Gastroesophageal sphincter (tissue), 4 donors: ENCODE measurements at places on chromosomes 11 and 22. TPM values are rescaled to one million over a fixed set of nuclear protein-coding genes. Genes with fewer than 3 reads are reported as not detected.
A peak's percentile ranks its signal among the peaks of the same experiment; 100 is the strongest.

GRCh38 chr11:211295-211694 lies 3.8 kb downstream of the RIC8A start:
- H3K36me3 ChIP-seq: peaks cover 69% of the 10 kb centered on the region
- H3K4me3 ChIP-seq: no peak overlapping the region
- peaks cover 21% of the 10 kb centered on the region for H3K4me1 ChIP-seq
- ATAC-seq: no peak
- no peak overlapping the region for H3K27ac ChIP-seq

- H3K4me3 ChIP-seq: no peak overlapping the region
- no peaks in the 10 kb centered on the region for H3K36me3 ChIP-seq
Measured at GRCh38 chr11:99240192-99241030, 219.7 kb downstream of the CNTN5 start.

GRCh38 chr11:134945993-134946392 lies 534.0 kb upstream of the B3GAT1 start:
- no peak for ATAC-seq
- H3K4me3 ChIP-seq: no peak overlapping the region
- no peaks in the 10 kb centered on the region for H3K4me1 ChIP-seq

DNA sequence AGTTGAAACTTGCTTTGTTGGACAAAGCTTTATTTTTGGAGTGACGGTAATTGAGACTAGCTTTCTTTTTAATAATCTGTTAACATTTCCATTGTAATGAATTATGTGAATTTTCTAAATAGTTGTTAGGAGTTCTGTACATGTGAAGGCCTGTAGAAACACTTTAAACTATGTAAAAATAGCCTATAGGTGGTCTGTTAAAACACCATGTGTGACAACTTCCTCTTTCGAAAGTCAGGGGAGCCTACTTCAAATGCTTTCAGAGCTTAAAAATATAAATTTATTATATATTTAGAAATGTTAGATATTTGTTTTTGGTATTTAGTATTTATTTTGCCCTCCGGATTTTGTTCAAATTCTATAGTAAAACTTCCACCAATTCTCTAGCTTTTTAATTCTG lies 28.7 kb downstream of the DDIAS start:
- H3K27me3 ChIP-seq: no peaks in the 10 kb centered on the region
- no peak overlapping the region for H3K27ac ChIP-seq
- H3K4me3 ChIP-seq: no peak overlapping the region
- H3K4me1 ChIP-seq: no peaks in the 10 kb centered on the region
- H3K36me3 ChIP-seq: no peaks in the 10 kb centered on the region

- no peak overlapping the region for H3K27ac ChIP-seq
- no peak overlapping the region for H3K4me3 ChIP-seq
- H3K36me3 ChIP-seq: peaks cover 28% of the 10 kb centered on the region
- no peaks in the 10 kb centered on the region for H3K27me3 ChIP-seq
- H3K4me1 ChIP-seq: no peaks in the 10 kb centered on the region
Measured at GRCh38 chr11:118497831-118498230, 29.4 kb upstream of the TTC36 start.

GRCh38 chr11:69808667-69809086 lies 10.5 kb downstream of the FGF3 start:
- no peak for ATAC-seq
- H3K4me3 ChIP-seq: no peak overlapping the region
- no peak overlapping the region for H3K27ac ChIP-seq
- no peaks in the 10 kb centered on the region for H3K4me1 ChIP-seq
- no peaks in the 10 kb centered on the region for H3K36me3 ChIP-seq

DNA sequence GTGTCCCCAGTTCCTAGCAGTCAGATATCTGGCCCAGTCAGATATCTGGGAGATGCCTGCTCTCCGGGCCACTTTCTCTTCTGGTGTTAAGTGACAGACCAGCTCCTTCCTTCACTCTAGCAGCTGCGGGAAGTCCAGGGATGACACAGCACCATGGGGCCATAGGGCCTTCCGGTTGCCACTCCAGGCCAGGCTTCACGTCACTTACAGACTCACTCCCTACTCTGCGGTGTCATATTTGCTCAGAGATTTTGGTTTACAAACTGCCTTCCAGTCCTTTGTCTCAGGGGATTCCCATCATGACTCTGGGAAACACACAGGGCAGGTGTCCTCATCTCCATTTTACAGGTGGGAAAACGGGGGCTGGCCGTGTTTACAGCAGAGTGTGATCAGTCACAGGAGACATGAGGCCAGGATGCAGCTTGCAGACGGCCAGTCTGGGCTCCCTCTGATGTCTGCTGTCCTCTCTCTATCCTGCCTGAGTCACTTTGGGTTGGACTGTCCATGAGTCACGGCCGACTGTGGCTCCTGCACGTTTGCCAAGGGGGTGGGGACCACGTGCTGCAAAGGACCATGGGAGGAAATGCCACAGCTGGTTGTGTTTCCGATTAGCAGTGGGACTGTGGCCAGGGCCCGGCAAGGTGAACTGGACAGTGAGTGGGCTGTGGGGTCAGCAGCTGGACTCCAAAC lies 8.2 kb upstream of the TBC1D22A start:
- H3K4me3 ChIP-seq: no peak overlapping the region
- peak overlapping the region; percentile 73 for H3K27ac ChIP-seq
- H3K36me3 ChIP-seq: no peaks in the 10 kb centered on the region
- peaks cover 37% of the 10 kb centered on the region for H3K4me1 ChIP-seq
- H3K27me3 ChIP-seq: peaks cover 33% of the 10 kb centered on the region

Gene LIF
- total RNA-seq: 0.58 TPM

Gene MFNG
- total RNA-seq: 13.1 TPM

DNA sequence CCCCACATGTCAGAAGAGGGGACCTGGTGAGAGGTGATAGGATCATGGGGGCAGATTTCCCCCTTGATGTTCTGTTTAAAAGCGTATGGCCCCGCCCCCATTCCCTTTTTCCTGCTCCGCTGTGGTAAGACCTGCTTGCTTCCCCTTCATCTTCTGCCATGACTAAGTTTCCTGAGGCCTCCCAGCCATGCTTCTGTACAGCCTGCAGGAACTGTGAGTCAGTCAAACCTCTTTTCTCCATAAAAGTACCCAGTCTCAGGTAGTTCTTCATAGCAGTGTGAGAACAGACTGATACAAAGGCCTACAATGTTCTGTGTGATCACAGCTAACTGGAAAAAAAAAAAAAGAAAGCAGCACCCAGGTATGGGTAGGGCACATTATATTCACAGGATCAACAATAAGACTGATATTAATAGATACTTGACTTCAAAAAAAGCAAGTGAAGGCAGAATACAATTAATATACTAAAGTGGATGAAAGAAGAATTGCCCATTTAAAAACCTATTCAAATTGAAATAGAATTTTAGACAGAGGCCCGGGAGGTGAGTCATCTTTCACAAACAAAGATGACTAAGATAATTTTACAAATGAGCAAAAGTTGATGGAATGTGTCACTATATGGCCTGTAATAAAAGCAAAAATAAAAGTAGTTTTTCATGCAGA lies 1.7 kb upstream of the OR52K1 start:
- ATAC-seq: no peak
- H3K27ac ChIP-seq: no peak overlapping the region
- no peaks in the 10 kb centered on the region for H3K36me3 ChIP-seq

Gene GLB1L3
- not detected for total RNA-seq

DNA sequence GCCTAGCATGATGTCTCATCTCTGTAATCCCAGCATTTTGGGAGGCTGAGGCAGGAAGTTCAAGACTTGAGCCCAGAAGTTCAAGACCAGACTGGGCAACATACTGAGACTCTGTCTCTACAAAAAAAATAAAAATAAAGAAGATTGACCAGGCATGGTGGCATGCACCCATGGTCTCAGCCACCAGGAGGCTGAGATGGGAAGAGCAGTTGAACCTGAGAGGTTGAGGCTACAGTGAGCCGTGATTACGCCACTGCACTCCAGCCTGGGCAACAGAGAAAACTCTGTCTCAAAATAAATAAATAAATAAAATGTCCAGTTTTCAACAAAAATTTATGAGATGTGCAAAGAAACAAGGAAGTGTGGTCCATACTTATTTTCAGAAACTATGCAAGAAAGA lies 28.3 kb downstream of the EFCAB6 start:
- no peak for ATAC-seq
- no peaks in the 10 kb centered on the region for H3K36me3 ChIP-seq
- no peaks in the 10 kb centered on the region for H3K27me3 ChIP-seq
- H3K27ac ChIP-seq: no peak overlapping the region

Gene MAPK8IP2
- 3.7 TPM for total RNA-seq

Gene VSIG10L2
- total RNA-seq: not detected

DNA sequence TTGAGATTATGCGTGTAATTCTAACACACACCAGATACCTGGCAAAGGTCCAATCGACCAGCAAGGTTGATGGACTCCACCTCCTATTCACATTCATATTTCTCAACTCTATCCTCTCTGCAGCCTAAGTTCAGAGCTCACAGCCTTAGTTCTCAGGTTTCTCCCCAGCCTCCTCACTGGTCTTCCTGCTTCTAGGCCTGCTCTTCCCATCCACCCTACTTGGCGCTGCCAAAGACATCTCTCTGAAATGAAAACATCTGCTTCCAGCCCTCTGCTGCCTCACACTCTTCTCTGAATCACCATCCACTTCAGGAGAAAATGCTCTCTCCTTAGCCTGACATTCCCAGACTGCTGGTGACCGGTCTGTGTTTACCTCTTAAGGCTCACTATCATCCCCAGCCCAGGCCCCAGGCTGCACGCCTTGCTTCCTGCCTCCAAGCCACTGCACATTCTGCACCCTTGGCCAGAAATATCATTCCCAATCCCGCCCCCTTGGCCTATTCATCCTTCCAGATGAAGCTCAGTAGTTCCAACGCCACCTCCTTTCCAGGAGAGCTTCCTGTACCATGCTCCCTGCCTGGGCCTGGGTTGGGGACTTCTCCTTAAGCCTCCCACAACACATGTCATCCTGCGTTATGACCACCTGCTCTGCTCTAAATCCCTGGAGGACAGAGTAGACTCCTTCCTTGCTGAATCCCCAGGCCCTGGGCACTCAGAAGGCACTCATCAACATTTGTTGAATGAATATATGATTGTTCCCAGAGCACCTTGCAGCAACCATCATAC lies 3.5 kb downstream of the ARRB1 start:
- H3K27ac ChIP-seq: peak overlapping the region; percentile 52
- H3K4me1 ChIP-seq: peaks cover 70% of the 10 kb centered on the region
- no peaks in the 10 kb centered on the region for H3K36me3 ChIP-seq

Gene PHOX2A
- not detected for total RNA-seq

DNA sequence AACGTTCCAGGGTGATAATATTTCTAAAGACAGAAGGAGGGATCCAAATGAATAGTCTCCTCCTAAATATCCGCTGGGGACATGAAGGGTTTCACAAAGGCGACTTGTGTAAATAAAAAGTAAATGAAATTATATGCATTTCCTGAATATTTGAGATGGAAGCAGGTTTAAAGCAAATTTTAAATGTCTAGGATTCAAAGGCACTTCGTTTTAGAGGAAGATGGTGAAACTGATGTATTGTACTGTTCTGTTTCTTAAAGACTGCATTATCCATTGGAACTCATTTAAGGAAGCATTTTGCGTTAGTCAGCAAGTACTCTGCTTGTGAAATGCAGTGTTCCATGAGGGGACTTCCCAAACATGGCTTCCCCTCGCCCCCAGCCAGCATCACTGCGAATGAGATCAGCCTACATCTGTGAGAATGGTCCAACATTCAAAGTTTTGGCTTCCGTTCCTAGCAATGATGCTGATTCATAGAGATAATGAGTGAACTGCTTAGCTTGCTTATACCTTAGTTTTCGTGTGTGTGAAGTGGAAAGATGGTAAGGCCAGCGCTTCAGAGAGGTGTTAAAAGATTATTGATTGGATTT lies 1.5 kb downstream of the RAB39A start:
- peak overlapping the region; percentile 50 for H3K4me3 ChIP-seq
- H3K27me3 ChIP-seq: peaks cover 67% of the 10 kb centered on the region
- no peaks in the 10 kb centered on the region for H3K36me3 ChIP-seq
- no peak for ATAC-seq
- H3K27ac ChIP-seq: no peak overlapping the region

Gene TMEM151A
- not detected for total RNA-seq

- H3K4me3 ChIP-seq: no peak overlapping the region
- ATAC-seq: no peak
- no peaks in the 10 kb centered on the region for H3K36me3 ChIP-seq
Measured at GRCh38 chr11:57903441-57904123, 120.1 kb upstream of the OR9Q1 start.

DNA sequence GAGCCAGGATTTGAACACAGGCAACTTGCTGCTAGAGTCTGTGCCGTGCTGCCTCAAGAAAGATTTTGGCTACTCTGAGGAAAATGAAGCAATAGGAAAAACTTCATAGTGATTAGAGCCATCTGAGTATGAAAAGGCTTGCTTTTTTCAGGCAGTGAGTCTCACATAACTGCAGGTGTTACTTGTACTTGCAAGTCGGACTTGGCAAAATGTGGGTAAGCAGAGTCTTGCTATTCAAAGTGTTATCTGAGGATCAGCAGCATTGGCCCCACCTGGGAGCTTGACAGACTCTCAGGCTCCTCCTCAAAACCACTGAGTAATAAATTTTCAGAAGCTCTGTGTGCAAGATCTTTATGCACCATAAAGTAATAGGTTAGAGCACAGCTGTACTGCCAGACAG lies 18.1 kb downstream of the RNF141 start:
- no peaks in the 10 kb centered on the region for H3K4me1 ChIP-seq
- no peak overlapping the region for H3K4me3 ChIP-seq
- ATAC-seq: no peak
- H3K27ac ChIP-seq: no peak overlapping the region

GRCh38 chr11:116865696-116866095 lies 28.3 kb upstream of the APOA1 start:
- peaks cover 100% of the 10 kb centered on the region for H3K36me3 ChIP-seq
- H3K27ac ChIP-seq: no peak overlapping the region
- no peaks in the 10 kb centered on the region for H3K4me1 ChIP-seq
- no peaks in the 10 kb centered on the region for H3K27me3 ChIP-seq
- H3K4me3 ChIP-seq: no peak overlapping the region

Gene CNGA4
- not detected for total RNA-seq

GRCh38 chr11:130458410-130458729 lies 9.9 kb downstream of the ADAMTS15 start:
- H3K36me3 ChIP-seq: peaks cover 30% of the 10 kb centered on the region
- ATAC-seq: no peak
- no peak overlapping the region for H3K27ac ChIP-seq
- H3K4me1 ChIP-seq: peaks cover 31% of the 10 kb centered on the region

DNA sequence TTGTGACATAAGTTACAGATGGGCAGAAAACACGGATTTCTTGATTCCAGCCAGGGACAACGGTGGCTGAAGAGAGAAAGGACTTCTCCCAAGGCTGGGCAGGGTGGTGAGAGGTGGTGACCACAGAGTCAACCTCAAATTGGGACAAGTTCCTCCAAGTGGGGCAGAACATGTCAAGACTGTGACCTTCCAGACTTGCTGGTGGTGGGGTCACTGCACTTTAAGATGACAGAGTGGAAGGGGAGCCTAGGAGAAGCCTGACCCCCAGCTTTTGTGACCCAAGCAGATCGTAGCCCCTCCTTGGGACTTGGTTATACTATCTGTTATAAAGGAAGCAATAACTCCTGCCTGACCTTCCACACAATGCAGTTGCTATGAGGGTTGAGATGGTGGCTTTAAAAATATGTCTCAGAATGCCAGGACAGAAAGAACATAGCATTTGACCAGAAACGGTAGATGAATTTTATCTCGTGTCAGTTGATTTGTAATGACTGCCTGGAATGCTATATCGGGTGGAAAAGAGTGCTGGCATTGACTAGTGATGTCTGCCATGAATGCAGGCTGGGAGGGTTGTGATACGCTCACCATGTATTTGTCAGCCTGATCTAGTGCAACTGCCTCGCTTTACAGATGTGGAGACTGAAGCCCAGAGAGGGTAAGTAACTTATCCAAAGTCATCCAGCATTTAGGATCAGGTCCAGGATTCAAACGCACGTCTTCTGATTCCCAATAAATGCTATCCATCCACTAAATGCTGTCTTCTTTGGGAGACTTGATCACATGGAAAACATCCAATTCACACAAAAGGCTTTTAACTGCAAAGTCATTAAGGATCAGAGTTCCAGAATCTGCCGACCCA lies 18.3 kb downstream of the TST start:
- no peak overlapping the region for H3K27ac ChIP-seq
- H3K27me3 ChIP-seq: peaks cover 52% of the 10 kb centered on the region
- H3K4me1 ChIP-seq: no peaks in the 10 kb centered on the region
- no peaks in the 10 kb centered on the region for H3K36me3 ChIP-seq
- no peak for ATAC-seq
- H3K4me3 ChIP-seq: no peak overlapping the region
